GM23338 (cell line): ENCODE measurements at places on chromosomes 2 and 18.

GRCh38 chr2:11397513-11397912 is 53.1 kb upstream of the ROCK2 start:
- no peak for DNase-seq
- no peak overlapping the region for H3K27ac ChIP-seq
- H3K36me3 ChIP-seq: no peaks in the 10 kb centered on the region
- no peaks in the 10 kb centered on the region for H3K27me3 ChIP-seq

DNA sequence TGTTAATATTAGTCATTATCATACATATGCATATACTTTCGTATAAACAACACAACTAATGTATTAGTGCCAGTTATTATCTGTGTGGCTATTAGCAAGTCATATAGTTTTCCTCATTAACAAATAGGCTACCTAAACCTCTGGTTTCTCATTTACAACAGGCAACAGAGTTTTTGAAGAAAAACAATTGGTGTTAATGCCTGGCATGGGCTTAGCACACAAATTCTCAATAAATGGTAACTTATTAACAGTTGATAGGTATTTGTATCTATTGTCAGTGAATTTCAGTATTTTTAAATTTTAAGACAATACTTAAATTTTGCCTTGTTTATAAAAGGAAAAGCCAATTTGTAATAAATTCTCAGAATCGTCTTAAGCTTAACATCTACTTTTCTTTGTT is 182.5 kb downstream of the PMAIP1 start:
- no peaks in the 10 kb centered on the region for H3K36me3 ChIP-seq
- H3K4me1 ChIP-seq: no peaks in the 10 kb centered on the region
- no peak for DNase-seq
- no peak overlapping the region for H3K4me3 ChIP-seq
- no peaks in the 10 kb centered on the region for H3K27me3 ChIP-seq
- no peak overlapping the region for H3K27ac ChIP-seq

- H3K4me3 ChIP-seq: no peak overlapping the region
- H3K4me1 ChIP-seq: peaks cover 8% of the 10 kb centered on the region; the same call in 1 of the 2 replicates
- DNase-seq: no peak
- no peak overlapping the region for H3K27ac ChIP-seq
Observed at GRCh38 chr18:35514283-35514682, 16.5 kb upstream of the INO80C start.

- no peak overlapping the region for H3K4me3 ChIP-seq
- no peaks in the 10 kb centered on the region for H3K27me3 ChIP-seq
- peaks cover 5% of the 10 kb centered on the region; the same call in 1 of the 2 replicates for H3K36me3 ChIP-seq
- no peak for DNase-seq
Observed at GRCh38 chr2:98539056-98539735, 69.1 kb downstream of the COA5 start.

- H3K4me1 ChIP-seq: no peaks in the 10 kb centered on the region
- no peak for DNase-seq
- no peaks in the 10 kb centered on the region for H3K27me3 ChIP-seq
- H3K4me3 ChIP-seq: no peak overlapping the region
Observed at GRCh38 chr2:188610827-188611226, 319.2 kb downstream of the GULP1 start.

DNA sequence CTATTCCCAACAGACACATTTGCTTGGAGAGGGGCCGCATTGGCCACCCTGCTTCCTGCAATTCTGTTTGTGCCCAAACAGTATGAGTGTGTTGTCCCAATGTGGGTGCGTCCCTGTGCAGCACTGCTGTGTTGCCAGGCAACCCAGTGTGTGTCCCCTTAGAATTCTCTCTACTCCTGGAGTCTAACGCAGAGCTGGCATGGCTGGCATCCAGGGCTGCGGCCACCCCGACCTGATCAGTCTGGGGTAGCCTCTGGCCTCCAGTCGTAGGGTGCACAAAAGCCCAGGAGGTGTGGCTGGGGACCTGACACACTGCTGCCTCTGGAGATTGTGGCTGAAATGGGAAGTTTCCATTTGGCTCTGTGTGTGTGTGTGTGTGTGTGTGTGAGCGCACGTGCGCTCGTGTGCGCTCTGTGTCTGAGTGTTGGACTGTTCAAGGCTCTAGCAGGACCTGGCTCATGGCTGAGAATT is 48.0 kb downstream of the TEX44 start:
- no peak overlapping the region for H3K27ac ChIP-seq
- peak; percentile 43 for DNase-seq
- H3K4me1 ChIP-seq: 0 out of 2 replicates have a peak, but pooled peaks cover 5% of the 10 kb centered on the region
- H3K27me3 ChIP-seq: no peaks in the 10 kb centered on the region
- H3K36me3 ChIP-seq: no peaks in the 10 kb centered on the region
